HFFc6 (cell line): ENCODE measurements at places on chromosomes 2 and 18. TPM values are rescaled to one million over a fixed set of nuclear protein-coding genes. Genes with fewer than 3 reads are reported as not detected.
A peak's percentile ranks its signal among the peaks of the same experiment; 100 is the strongest.

DNA sequence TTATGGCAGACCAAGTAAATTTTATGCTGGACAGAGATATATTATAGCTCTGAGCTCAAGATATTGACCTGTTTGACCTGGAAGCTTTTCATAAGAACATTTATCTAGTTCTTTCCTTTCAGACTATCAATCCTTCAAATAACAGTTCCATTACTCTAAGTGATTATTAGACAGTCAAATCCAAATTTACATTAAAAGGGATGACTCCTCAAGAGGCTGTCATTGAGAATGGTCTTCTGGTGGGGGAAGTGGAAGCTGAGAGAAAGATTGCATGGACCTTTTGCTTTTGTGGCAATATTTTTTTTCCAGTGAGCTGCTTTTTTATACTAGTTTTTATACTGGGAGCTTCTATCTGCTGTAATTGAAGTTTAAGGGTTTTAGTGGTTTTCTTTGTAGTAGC lies 14.9 kb upstream of the SERPINB12 start:
- DNase-seq: no peak

NFU1 gene
- total RNA-seq: 63.6 to 76.4 TPM (median 67.9 TPM) in 3 replicates

DNA sequence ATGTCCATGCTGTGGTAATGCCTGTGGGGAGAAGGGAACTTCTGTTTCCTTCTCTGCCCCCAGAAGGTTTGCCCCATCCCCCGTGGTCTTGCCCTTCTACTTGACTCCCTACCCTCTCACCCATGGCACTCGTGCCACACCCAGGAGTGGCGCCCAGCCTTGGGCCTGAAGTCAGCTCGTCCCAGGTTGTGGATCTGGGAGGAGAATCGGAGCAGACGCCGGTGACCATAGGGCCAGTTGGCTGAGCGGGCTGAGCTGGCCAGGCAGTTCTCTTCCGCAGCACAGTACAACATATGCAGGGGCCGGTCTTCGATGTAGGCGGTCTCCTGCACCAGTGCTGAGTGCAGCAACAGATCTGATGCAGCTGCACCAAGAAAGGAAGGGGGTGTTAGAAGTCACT lies 4.7 kb downstream of the HTRA2 start:
- no peak for DNase-seq

POTEI gene
- total RNA-seq: not detected in 3 replicates

ERMN gene
- not detected in 3 replicates for total RNA-seq

OSBPL6 gene
- 3.2 to 7.6 TPM (median 6.2 TPM) in 3 replicates for total RNA-seq

GRCh38 chr2:211367293-211367692 lies 810.9 kb downstream of the CPS1 start:
- no peak for DNase-seq

DNA sequence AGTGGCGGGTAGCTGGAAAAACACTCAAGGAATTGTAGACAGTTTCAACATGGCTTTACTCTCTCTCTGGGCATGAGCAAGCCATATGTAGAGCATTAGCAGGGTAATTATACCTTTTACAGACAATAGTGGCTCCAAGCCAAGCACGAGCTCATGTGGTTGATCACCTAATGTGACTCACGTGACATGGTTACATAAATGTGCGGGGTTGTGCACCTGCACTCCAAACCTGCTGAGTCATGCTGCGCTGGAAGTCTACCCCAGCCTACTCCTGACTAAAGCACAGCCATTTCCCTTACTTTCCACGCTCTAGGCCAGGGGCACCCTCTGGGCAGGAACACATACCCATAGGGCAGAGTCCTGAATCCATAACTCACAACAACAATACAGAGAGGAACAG lies 232.8 kb downstream of the MBD5 start:
- DNase-seq: no peak

DNA sequence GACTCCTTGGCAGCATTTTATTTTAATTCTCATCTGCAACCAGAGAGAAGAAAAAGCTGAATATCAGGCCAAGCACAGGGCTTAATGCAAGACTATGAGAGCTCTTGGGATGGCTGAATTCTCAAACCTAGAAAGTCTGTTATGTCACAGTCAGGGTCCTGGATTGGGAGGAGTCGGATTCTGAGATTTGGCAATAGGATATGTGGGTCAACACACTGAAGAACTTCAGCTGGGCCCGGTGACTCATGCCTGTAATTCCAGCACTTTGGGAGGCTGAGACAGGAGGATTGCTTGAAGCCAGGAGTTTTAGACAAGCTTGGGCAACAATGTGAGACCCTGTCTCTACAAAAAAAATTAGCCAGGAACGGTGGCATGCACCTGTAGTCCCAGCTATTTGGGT lies 102.4 kb downstream of the COL3A1 start:
- no peak for DNase-seq

HRH4 gene
- total RNA-seq: not detected in 3 replicates

HSPE1 gene
- 85.0 to 146 TPM (median 96.3 TPM) in 3 replicates for total RNA-seq

GRCh38 chr18:77082316-77082955 lies 50.1 kb downstream of the MBP start:
- no peak for DNase-seq

- DNase-seq: peak; percentile 63
These were observed 66.8 kb downstream of the XDH start for GRCh38 chr2:31347750-31348149.

UPP2 gene
- total RNA-seq: not detected in 2 replicates

DNA sequence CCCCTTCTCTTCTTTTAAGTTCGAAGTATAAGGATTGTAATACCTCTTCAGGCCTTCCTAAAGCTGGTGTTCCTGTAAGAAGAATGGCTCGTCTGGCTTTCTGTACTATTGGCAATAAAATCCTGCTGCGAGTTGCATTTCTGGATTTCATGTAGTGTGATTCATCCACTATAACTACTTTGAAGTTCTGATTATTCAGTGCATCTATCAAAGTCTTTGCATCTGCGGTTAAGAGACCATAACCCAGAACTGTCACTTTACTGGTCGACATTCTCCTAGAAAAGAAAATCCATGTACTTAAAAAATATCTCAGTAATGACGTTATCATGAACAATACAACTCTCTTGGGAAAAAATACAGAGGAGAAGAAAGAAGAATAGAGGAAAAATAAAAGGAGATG lies 181.1 kb downstream of the ZRANB3 start:
- no peak for DNase-seq

DNA sequence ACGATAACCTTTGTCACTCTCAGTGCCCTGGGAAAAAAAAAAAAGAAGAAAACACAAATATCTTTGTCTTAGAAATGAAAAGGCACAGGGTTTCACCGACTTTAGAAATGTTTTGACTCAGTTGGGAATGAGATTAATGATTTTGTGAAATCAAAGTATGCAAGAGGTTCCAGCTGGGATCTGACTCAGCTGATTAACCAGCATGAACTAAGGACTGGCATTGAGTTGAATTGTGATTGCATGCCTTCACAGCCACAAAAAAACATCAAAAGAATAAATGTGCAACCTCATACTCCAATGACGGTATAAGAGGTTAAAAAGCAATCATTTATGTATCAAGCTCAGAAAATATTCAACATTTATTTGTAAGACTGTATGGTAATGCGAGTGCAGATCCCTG lies 566.6 kb upstream of the DSEL start:
- DNase-seq: peak; percentile 4

KIF1A gene
- total RNA-seq: not detected in 3 replicates

DNA sequence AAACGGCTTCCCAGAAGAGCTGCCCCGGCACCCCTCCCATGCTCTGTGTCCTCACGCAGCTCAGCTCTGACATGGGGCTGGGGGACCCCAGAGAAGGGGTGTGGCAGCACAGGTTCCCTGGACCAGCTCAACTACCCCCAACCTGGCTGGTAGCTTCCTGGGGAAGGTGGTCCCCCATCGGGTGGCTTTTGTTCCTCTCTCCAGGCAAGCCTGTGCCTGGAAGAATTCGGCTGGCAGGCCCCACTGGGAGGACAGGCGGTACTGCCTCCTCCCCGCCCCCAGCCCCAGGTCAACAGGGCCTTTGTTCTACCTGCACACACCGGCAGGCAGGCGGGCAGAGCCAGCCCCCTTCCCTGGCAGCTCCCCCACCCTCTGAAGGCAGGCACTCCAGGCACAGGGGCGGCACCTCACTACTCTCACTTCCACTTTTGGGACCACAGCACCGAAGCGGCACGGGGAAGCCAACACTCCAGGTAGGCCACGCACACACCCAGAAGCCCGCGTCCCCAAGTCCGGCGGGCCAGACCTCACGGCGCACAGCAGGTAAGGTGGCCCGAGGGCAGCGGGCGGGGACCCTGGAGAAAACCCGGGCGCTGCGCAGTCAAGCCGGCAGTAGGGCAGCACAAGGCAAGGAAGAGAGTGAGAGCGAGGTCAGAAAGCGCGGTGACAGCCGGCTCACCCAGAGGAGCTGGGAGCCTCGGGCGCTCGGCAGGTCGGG lies 1.3 kb downstream of the HS6ST1 start:
- DNase-seq: no peak

DNA sequence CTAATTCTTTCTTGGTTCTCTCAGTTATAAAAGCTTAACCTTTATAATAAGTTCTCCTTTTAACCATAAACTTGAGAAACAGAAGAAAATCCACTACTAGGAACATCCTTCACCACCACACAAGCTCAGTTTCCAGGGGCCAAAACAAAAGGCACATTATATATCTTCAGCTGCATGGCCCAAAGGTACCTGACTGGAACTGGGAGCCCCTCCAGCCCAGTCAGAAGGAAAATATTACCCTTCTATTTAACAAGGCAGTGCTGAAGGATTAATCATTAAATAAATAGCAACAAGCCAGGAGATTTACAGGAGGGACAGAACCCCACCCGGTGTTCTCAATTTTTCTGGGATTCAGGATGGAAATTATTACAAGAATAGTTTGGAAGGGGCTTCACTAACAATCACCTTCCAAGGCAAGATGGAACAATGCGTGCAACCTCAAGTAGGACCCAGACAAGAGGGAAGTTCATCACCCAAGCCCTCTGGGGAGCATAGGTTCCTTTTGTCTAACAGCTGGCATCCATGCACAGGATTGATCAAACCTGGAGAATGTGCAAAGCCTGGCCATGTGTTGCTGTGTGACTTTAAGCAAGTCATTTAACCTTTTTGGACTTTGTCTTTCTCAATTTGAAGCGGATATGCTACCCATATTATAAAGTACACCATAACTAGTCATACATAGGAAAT lies 159.6 kb upstream of the SETBP1 start:
- DNase-seq: no peak

DNA sequence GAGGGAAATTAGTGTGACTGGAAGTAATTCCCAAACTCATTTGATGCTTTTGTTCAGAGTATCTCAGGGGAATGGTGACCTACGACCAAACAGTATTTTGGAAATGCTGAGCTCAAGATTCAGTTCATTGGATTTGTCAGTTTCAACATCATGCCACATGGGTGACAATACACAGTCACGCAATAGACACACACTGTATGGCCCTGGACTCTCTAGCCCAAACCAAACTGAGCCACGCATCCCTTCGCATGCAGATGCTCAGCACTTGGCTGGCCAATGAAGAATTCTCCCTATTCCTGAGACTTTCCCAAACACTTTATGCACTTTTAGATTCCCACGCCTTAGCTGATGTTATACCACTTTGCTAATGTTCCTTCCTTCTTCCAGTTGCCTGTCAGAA lies 10.0 kb downstream of the PDE1A start:
- DNase-seq: no peak

DNA sequence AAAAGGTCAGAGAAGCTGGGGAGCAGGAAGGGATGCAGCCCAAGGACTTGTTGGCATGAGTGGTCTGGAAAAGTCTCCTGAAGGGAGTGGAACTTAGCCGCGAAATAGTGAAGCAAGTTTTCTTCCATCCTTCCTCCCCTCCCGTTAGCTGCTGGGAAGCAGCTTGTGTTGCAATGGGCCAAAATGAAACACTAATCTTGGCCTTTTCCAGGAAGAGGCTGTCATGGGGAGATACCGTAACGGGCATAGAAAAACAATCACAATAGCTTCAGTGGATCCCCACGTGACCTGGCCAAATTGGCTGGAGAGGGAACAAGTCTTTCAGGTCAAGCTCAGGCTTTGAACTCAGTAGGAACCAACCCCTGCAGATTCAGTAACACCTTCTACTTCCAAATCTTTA lies 49.3 kb downstream of the SEMA4F start:
- no peak for DNase-seq

DNA sequence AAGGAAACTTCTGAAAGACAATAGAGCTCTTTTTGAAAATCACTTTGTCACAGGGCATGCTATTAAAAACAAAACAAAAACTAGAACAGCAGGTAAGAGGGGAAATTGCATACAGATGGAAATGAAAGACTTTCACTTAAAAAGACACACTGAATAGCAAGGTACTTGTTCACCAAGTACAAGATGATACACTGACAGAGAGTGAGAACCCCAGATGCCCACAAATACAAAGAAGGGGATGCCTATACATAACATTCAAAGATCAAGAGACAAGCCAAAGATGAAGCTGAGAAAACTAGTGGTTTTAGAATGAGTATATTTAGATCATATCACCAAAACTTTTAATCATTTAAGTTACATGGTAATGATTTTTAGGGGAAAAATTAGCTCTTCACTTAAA lies 60.7 kb downstream of the ASXL2 start:
- DNase-seq: no peak

KIF5C gene
- 0.48 and 0.78 TPM in 2 replicates for total RNA-seq

- no peak for DNase-seq
These were observed 91.5 kb upstream of the SLC8A1 start for GRCh38 chr2:40543381-40543780.

DNA sequence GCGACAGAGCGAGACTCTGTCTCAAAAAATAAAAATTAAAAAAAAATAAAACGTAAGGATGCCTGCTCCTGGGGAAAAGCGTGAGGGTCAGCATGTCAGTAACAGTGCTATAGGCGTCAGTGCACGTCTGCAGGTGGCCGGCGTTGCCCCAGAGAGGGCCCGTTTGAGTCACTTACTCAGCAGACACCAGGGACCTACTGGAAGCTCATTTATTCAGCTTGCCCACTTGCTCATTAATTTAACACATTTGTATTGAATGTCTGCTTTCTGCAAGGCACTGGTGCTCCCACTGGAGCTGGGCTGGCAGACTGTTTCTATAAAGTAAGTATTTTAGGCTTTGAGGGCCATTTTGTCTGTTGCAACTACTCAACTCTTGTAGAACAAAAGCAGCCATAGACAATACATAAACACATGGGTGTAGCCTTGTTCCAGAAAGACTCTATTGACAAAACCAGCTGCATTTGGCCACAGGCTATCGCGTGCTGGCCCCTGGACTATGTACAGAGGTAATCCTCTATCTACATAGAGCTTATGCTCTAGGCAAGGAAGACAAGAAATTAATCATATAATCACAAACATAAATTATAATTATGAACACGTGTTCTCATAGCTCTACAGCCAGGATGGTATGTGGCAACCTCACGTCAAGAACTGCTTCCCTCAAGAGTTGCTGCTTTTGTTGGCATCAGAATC lies 73.2 kb downstream of the KLHL29 start:
- no peak for DNase-seq

GRCh38 chr2:120301284-120301683 lies 44.7 kb upstream of the INHBB start:
- no peak for DNase-seq

GRCh38 chr2:121532347-121532766 lies 1.7 kb downstream of the RNU4ATAC start:
- DNase-seq: peak; percentile 36

- DNase-seq: peak; percentile 58
These were observed 8.2 kb upstream of the TMEM182 start for GRCh38 chr2:102753563-102754159.

- no peak for DNase-seq
These were observed 94.7 kb downstream of the ANKRD44 start for GRCh38 chr2:197215748-197216360.

GRCh38 chr18:70293166-70293565 lies 4.3 kb downstream of the SOCS6 start:
- DNase-seq: no peak

GRCh38 chr18:33717339-33717738 lies 139.3 kb downstream of the ASXL3 start:
- no peak for DNase-seq

- no peak for DNase-seq
These were observed 26.6 kb downstream of the SERTAD2 start for GRCh38 chr2:64626963-64627760.

GRCh38 chr2:8300216-8300615 lies 381.6 kb upstream of the ID2 start:
- DNase-seq: no peak
